T47D (cell line): ENCODE measurements at places on chromosomes 4 and X.

DNA sequence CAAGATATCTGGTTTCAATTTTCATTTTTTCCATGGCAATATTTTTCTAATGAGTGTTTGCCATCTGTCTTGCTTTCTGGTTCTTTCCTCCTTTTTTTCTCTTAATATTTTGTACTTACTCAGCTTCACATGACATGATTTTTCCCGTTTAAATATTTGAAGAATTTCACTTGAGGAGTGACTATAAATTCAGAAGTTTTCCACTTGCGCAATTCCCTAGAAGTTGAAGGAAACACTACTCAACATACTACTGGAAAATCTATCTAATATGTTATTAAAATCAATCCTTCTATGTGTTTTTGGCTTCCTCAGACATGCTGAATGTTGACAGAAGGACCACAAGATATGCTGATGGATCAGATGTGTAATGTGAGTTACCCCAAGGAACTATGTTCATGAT, 36.8 kb upstream of the BANK1 start:
- DNase-seq = no peak

DNA sequence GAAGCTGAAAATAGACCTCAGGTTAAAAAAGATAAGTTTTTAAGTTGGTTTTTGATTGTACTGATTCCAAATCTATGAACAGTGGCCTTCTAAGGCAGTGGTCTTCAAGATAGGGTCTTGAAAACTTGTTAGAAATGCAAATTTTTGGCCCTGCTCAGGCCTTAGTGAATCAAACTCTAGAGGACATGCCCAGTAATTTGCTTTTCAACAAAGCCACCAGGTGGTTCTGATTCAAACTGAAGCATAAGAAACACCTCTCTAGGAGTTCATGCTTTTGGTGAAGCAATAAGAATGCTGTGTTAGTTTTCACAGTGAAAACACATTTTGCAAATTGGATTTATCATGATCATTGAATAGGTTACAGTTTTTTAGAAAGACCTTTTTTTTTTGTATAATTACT, 1849.4 kb upstream of the AGA start:
- no peak for DNase-seq

DNA sequence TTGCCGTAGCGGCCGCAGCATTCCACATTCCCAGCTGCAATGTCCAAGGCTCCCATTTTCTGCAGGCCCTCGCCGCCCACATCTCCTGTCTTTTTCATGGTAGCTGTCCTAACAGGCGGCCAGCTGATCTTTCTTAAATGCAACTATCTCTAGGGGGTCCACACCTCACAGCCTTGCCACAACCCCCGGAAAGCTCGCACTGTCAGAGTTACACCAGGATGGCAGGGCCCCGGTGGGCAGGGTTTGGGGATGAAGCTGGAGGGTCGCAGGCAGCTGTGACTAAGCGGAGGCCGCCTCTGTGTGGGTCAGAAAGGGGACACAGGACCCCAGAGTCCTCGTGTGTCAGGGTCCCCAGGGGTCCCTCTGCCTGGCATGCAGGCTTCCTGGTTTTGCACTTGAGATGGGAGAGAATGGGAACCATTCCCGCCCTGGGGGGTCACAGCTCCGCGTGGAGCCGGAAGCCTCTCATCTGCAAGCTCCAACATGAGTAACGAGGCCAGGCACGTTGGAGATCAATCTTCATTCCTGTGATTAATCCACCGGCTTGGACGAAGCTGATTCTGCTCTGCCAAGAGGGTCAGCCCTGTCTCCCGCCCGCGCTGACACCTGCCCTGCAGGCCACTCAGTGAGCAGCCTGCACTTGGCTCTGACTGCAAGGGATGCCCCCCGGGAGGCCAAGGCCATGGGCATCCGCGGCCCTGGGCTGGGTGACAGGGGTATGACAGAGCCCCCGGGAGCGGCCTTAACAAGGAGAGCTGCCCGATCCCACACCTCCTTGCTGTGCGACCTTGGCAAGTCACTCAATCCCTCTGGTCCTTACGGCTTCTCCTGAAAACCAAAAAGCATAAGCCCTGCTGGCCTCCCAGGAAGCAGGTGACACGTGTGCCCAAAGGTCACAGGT, 97.9 kb downstream of the ADRA2C start:
- DNase-seq = no peak

- DNase-seq = no peak
Observed at GRCh38 chr4:48341776-48342605, 662 bp downstream of the SLAIN2 start.

GRCh38 chr4:106299977-106300376, 16.0 kb downstream of the TBCK start:
- no peak for DNase-seq
